ENCODE measurements at places on chromosomes 1 and 21.

- no peak for DNase-seq
Measured at GRCh38 chr1:49686107-49686506, 337.6 kb downstream of the AGBL4 start.

GRCh38 chr1:186152620-186153239 is 222.3 kb downstream of the TPR start:
- DNase-seq = peak; percentile 48

GRCh38 chr1:243758647-243759046 is 91.4 kb downstream of the AKT3 start:
- no peak for DNase-seq

DNA sequence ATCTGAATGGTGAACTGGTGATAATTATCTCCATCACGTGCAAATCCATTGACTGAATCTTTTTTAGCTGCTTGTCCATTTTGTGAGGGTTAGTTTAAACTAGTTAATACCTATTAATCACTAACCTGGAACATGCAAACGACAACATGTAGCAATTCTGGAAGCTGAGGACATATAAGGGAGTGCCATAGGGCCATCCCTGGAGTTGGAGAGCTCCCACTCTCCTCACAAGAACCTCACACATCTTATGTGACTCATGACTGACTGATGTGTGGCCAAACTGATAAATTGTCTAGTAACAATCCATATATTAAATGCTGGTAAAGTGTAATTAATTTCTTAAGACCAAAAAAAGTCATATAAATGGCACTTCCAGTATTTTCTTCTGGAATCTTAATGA is 62.9 kb upstream of the HOOK1 start:
- no peak for DNase-seq

DNA sequence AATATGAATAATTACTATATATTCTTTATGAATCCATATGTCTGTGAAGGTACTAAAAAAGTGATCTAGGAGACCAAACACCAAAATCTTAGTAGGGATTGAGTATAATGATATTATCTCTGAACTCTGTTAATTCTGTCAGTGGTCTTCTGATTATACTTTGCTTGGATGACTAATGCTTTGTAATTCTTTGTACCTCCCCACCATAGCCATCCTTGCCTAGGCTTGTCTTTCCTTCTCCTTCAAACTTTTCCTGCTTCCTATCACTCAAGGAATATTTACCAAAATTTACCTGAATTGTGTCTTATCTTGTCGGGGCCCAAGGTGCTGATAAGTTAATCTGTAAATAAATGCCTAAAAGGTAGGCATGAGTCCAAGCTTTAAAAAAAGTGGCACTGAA is 845 bp upstream of the RGS5 start:
- DNase-seq = no peak

DNA sequence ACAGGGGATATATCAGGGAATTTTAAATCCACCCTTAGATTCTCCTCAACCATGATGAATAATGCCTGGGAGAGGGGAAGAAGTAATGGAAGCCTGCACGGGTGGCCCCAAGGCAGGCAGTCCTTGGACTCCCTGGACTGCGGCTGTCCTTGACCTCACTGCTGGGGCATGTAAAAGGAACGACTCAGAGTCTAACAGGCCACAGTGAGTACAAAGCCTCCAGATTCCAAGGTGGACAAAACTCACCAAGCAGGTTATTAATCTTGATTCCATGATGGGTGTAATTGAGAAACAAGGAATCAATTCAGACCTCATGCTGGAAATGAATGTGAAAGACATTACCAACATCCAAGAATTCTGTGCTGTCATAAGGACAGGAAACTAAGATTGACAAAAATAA is 13.0 kb upstream of the ARHGAP29 start:
- no peak for DNase-seq

- DNase-seq = peak; percentile 11
Measured at GRCh38 chr1:158117854-158118704, 62.6 kb upstream of the CD1D start.

- DNase-seq = no peak
Measured at GRCh38 chr1:198865319-198865718, 226.5 kb downstream of the PTPRC start.

DNA sequence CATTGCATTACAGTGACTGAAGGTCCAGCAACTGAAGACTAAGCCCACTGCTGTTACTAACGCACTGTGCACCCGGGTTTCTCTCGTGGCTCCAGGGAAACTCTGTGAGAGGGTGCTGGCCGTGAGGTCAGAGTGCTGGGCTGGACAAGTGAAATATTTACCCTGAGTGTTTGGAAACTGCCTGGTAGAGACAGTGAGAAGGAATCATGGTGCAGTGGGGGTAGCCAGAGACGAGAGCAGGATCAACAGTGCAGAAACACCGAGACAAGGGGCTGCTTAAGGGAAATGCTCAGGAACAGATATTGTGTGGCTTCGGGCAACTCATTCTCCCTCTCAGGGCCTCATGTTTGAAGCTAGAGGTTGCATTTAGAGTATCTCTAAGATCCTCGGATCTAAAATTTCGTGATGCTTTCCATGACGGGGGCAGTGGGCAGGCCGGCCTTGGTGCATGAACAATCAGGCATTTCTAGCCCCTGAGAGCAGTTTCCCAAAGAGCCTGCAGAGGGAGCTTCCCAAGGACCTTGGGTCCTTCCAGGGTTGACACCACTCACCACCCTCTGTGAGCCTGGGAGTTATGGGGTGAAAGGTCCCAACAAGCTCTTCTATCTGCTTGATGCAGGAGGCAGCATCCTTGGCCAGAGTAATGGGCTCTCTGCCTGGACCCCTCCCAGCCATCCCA is 9.7 kb downstream of the CD2 start:
- no peak for DNase-seq

DNA sequence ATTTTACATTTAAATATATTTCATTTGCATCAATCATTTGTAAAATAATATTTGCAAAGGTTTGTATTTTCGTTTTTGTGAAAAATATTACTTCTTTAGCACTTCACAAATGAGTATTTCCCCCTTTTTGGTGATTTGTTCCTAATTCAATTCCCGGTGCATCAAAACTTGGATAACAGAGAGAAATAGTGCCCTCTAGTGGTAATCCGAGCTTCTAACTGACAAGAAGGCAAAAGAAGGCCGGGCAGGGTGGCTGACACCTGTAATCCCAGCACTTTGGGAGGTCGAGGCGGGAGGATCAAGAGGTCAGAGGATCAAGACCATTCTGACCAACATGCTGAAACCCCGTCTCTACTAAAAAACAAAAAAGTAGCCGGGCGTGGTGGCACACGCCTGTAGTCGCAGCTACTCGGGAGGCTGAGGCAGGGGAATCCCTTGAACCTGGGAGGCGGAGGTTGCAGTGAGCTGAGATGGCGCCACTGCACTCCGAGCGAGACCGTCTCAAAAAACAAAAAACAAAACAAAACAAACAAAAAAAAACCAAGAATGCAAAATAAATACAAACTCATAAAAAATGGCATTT is 137.7 kb downstream of the COL11A1 start:
- DNase-seq = peak; percentile 9

DNA sequence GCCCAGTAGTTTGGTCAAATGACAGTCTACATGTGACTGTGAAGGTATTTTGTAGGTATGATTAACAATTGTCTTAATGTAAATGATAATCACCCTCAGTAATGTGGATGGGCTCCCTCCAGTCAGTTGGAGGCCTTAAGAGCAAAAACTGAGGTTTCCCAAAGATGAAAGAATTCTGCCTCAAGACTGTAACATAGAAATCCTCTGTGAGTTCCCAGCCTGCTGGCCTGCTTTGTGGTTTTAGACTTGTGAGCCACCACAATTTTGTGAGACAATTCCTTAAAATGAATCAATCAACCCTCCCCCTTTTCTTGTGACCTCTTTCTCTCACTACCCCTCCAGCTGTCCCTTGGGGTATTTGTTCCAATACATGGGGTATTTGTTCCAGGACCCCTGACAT is 226.4 kb upstream of the DPYD start:
- no peak for DNase-seq

- DNase-seq = no peak
Measured at GRCh38 chr1:9610548-9610947, 21.8 kb downstream of the TMEM201 start.

DNA sequence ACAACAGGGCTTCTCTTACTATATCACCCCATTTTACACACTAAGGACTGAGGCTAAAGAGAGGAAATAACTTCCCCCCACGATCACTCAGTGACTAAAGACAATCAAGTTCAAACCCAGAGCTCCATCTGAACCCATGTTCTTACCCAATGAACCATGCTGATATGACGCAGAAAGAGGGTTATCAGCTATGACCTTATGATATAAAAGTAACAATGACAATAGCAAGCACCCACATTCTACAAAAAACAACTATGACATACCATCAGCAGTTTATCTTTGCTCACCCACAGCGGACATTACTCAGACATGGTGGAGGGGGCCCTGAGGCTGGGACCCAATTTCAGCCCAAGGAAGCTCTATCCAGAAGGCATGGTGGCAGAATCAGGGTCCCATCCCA is 75.7 kb downstream of the PTPN14 start:
- no peak for DNase-seq

- no peak for DNase-seq
Measured at GRCh38 chr1:68608289-68608688, 111.4 kb upstream of the DEPDC1 start.

DNA sequence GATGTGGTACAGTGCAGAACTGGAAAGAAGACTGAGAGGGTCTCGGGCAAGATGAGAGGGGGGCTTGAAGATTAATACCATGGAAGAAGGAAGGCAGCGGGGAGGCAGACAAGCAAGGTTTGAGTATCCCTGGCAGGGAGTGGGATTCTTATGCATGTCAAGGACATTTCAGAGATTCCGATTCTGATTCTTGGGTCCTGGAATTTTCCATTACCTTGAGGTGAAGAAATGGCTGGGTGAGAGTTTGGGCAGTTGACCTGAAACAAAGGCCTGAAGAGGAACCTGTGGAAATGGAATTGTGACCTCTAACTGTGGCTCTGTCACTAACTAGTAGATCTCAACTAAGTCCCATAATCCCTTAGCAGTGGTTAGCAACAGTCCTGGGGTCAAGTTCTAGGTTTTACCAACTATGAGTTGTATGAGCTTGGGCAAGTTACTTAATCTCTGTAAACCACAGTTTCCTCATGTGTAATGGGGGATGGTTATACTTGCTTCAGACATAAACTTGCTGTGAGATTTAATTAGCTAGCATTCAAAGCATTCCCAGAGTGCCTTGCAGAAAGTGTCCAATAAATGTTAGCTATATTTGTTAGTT is 8.6 kb upstream of the ACTN2 start:
- no peak for DNase-seq

- DNase-seq = no peak
Measured at GRCh38 chr1:230866171-230867070, 1.9 kb downstream of the C1orf198 start.

DNA sequence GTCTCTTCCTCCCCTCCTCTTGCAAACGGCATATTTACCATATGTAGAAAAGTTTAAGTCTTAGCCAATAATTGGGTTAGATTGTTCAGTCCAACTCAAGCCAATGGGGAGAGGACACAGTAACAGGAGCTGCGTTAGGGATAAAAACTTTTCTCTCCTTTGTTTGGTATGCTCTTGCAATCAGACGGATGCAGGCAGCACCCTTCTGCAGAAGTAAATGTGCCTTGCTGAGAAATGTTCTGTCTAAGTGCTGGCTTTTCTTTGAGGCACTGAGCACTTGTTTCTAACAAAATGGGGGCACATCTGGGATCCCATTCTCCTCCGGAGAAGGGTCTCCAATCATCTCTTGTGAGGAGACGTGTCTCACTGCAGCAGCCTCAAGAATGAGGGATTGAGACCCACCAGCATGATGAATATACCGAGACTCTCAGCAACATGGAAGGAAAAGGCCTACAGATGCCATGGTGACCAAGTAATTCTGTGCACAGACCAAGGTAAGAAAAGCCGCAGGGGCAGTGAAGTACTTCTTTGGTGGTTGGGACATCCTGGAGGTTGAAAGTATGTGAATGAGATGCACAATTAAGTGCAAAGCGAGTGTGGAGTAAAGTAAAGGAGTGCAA is 20.7 kb upstream of the GNG4 start:
- DNase-seq = no peak

DNA sequence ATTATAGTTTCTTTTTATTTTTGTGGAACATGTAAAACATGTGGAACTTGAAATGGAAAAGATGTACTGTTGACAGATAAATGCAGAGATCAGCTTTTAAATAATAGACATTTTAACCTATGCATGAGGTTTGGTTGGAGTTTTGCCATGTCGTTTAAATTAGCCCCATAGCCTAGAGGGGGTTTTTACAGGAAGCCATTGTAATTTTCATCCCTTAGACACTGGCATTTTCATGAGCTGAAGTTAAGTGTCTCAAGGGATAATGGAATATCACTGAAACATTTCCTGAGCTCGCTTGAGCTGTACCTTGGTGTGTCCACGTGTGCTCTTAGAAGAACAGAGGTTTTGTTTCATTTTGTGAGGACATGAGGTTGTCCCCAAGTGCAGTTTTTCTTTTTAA is 54.2 kb downstream of the HMCN1 start:
- DNase-seq = no peak

DNA sequence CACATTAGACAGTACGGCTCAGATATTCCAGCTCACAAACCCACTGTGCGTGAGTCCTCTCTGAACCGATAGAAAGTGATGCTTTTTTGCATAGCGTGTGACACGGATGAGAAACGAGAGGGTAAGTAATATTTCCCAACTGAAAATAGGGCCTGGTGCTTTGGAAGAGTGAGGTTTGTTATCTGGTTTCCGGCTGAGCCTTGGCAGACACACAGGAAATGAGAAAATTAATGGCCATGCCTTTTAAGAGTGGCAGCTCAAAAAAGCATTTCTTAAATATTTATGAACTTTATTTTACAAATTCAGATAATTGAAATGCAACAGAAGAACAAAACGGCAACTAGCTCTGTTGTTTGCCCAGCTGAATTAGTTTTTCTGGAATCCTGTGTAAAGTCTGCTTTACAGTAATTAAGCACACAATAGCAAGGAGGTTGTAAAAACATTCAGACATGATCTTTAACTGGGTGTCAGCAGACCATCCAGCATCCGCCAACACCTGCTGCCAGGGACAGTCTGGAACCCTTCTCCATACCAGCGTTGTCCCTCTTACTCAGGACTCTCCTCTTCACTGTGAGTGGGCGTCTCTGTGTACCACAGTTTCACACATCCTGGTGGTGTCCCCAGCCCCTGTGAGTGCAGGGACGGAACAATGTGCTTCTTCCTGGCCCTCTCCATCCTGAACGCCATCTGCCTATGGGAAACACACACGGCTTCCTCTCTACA is 155.4 kb downstream of the PGBD5 start:
- no peak for DNase-seq

- DNase-seq = no peak
Measured at GRCh38 chr1:155175927-155176371, 2.3 kb downstream of the TRIM46 start.

DNA sequence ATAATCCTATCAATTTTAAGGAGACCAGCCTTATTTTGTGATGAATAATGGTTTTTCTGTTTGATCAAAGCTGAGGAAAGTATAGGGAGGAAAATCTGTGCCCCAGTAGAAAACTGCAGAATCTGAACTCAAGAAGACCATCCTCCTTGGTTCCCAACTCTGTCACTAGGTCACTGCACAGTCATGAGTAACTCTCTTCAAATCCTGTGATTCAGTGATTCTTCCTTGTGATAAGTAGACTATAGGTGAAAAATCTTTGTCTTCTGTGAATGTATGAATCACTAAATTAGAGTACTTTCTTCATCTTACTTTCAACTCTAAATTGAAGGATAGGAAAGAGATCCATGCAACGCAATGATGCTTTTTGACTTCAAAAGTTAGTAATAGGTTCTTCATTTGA is 13.3 kb upstream of the OR2L5 start:
- no peak for DNase-seq

Data from non-pigmented ciliary epithelial cell (primary cell).